ENCODE measurements at places on chromosomes 3 and 15.

- no peak for DNase-seq
Observed at GRCh38 chr3:139940622-139941021, 5.6 kb downstream of the CLSTN2 start.

- DNase-seq = no peak
Observed at GRCh38 chr15:50256188-50257041, 9.1 kb downstream of the HDC start.

DNA sequence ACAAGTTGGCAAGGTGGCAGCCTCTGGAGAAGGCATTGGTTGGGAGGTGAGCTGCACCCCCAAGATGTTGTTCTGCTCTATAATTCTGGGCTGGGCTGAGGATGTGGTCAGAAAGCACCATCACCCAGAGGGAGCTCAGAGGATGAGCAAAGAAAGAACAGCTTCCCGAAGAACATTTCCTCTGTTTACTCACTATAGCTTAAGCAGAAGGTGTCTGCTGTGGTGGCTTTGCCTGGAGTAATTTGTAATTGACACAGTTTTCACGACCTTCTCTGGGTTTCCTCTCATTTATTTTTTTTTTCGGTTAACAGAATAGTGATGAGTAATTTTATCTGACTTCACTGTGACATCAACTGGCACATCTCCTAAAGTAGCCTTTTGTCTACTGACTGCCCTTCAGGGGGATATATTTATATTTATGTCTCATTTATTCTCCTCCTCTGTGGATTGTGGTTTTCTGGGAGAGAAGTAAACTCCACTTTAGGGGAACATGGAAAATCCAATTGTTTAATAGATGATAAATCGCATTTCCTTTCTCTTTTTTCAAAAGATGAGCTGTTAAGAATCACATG, 49.5 kb upstream of the ABHD17C start:
- DNase-seq = no peak

DNA sequence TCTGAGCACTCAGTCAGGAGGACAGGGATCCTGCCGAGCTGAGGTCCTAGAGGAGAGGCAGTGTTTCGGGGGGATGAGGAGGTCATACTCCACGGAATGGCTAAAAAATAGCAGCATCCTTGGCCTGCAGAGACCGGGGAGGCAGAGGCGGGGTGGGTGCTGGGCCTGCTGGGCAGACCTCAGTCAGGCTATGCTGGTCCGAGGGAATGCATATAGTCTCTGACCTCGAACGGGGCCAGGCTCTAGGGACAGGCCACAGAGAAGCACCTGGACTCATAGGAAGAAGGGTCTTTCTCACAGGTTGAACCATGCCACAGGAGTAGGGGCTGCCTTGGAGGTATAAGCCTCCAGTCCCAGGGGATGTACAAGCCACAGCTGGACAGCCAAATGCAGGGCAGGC, 14.0 kb upstream of the SKIC8 start:
- no peak for DNase-seq

GRCh38 chr3:119586733-119587172, 7.5 kb downstream of the ADPRH start:
- DNase-seq = no peak

DNA sequence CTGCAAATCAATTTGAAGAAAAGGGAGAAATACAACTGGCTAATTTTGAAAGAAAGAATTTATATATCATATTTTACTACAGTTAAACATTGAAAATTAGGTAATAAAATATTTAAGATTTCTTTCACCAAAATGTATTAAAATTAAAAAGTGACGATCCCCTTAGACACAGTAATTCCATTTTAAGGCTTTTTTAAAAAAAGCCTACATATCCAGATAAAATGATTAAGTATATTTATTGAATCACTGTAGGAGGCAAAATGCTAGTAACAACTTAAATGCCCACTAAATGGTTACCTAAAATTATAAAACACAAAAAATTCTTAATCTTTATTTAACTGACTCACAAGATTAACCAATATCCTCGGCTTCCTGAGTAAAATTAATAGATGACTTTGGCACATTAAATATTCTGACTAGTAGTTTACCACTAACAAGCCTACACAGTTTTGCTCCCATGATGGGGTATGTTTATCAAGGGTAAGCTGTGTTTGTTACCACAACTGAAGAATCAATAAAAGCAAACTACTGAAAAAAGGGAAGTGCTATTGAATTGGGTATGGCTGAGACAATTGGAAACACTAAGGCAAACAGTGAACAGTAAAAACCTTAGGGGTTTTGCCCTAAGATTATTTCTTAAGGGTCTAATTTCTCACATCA, 28.4 kb downstream of the ANKRD28 start:
- no peak for DNase-seq
